ENCODE measurements at places on chromosomes 5 and 9.
A peak's percentile ranks its signal among the peaks of the same experiment; 100 is the strongest.

DNA sequence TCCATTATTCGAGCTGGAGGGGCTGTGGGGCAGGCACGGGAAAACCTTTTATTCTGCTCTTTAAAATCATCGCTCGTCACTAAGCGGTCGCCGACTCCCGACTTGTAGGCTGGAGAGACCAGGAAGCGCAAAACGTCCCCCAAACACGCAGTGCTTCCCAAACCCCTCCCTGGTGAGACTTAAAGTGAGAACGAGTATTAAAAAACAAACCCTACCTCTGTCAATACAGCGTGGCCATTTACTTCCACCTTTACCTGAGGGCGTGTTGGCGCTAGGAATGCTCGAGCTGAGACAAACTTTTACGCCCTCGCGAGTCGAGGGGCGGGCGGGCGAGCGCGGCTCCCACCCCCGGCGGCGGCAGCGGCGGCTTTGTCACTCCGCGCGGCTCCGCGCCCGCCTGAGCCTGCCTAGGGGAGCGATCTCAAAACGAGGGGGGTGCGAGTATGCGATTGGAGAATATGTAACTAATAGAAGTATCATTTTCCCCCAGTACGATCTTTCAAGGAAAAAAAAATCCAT, at the start of gene NR2F1-AS1:
TSS of gene NR2F1-AS1 (minus strand) at position 293 of the 519 bp plus-strand sequence.
- peak; percentile 69 for DNase-seq

DNA sequence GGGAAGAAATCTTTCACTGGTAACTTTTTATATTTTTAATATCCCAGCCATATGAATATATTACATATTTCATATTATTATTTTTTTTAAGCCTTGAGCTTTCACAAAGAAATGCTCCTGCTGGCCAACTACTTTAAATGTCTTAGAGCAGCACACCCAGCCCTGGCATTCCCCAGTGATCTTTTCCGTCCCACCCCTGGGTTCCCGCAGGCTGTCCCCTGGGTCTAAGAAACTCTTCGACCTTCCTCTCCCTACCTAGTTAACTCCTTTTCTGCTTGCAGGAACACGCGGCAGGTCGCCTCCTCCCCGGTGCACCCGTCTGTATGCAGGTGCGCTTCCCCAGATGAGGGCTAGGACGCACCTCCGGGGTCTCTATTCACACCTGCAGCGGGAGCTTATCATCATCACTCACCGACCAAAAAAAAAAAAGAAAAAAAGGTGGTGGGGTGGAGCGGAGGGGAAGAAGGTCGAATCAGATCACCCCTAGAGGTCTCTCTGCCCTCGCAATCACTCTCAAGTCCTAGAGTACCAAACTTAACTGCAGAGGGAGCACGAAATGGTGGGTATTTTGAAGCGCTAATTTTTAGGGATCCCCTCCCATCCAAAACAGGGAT, 696 bp downstream of the ZFP62 start:
- DNase-seq = peak; percentile 77

- peak; percentile 99 for DNase-seq
These were observed at the start of gene CKS2 for GRCh38 chr9:89310475-89311345. Gene CKS2, plus strand, starts transcription at chr9:89311195. Its CDS starts 98 bp downstream, at chr9:89311293.

DNA sequence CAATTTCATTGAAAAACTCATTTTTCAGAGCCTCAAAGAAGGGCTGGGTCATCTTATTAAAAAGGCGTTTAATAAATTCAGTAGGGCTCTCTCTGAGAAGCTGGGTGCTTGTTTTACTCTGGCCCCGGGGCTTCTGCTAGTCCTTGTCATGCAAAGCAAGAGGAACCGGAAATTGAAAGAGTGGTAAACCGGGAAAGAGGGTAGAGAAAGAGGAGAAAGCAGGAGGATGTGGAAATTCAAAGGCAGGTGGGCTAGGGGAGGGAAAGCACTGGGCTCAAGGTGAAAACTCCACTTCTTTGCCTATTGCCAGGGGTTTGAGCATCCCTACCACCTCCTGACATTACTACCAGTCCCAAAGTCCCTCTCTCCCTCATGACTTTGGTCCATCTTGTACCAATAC, 64.6 kb upstream of the AGXT2 start:
- DNase-seq = no peak

DNA sequence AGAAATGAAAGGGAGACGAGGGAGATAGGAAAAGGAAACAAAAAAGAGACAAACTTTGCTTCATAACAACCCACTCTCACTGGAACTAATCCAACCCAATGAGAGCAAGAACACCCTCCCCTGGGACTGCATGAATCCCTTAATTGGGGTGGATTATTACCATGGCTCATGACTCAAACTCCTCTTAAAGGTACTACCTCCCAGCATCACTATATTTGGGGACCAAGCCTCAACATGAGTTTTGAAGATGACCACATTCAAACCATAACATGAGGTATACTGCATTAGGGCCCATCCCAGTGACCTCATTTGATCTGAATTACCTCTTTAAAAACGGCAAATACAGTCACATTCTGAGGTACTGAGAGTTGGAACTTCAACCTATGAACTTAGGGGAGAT, 8.0 kb downstream of the MTAP start:
- no peak for DNase-seq

- DNase-seq = peak; percentile 73
These were observed 616 bp downstream of the ABL1 start for GRCh38 chr9:130835441-130836298.

- DNase-seq = peak; percentile 92
These were observed 57.7 kb downstream of the DUSP1 start for GRCh38 chr5:172713113-172713808.

DNA sequence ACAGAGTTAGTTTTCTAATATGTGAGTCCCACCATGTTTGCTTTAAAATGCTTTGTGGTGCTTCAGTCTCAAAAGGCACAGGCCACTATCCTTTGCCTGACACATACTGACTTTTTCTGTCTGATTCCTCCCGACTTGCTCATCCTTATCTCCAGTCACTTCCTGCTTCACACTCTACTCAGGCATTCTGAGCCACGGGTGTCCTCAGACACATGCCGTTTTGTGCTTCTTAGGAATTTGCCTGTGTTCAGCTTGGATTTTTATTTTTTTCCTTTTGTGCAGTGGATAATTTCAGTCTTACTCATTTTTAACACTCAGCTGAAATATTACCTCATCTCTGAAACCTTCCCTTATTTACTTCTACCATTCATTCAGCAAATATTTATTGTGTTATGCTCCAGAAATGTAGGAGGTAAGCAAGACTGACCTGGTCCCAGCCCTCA, 54.1 kb downstream of the MAN2A1 start:
- DNase-seq = no peak

DNA sequence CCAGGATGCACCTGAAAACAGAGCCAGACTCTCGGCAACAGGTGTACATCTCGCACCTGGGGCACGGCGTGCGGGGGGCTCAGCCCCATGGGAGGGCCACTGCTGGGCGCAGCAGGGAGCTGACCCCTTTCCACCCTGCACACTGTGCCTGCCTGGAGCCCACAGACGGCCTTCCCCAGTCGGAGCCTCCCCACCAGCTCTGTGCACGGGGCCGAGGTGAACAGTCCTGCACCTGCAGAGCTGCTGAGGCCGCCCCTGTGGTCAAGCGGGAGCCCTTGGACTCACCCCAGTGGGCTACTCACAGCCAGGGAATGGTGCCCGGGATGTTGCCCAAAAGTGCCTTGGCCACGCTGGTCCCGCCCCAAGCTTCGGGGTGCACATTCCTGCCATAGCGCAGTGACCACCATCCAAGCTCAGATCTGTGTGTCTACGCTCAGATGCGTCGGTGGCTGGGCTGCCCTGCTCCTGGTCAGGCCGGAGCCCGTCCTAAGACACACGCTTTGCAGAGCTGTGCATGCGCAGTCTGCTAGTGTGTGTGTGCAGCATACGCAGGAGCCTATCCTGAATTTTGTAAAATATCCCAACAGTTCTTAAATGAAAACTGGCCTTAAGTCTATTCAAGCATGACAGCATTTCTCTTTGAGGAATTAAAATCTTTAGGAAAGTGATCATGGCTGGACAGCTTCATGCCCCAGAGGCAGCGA, 8.4 kb upstream of the EXOC3 start:
- no peak for DNase-seq

GRCh38 chr5:156934450-156935211, 28.4 kb downstream of the TIMD4 start:
- DNase-seq = peak; percentile 78

GRCh38 chr5:69024241-69024651, 69.6 kb upstream of the SLC30A5 start:
- DNase-seq = no peak
